ENCODE measurements at places on chromosomes 7 and 10. TPM values are rescaled to one million over a fixed set of nuclear protein-coding genes. Genes with fewer than 3 reads are reported as not detected.

The EPHA1 gene
- total RNA-seq: under 0.01 TPM

The PPP1R3A gene
- not detected for total RNA-seq

The PNLIPRP3 gene
- not detected for total RNA-seq

The MMP21 gene
- total RNA-seq: 0.26 TPM

DNA sequence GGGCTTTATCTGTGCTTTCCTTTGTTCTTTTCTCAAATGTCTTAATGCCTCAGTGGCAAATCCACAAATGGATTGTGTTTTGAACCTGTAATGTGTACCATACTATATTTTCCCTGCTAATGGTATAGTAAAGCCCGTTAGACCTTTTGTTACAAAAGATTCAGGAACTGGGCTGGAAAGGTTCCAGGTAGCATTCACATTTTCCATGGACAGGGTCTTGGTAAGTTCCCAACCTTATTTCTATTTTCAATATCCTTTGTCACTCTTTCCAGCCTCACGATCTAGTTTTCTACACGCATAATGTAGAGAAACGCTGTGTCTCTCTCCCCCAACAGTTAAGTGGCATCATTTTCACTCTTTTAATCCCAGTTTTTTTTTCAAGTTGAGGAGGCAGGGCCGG is 153.0 kb downstream of the PLCE1 start:
- no peak for DNase-seq
